Stimulated activated CD8-positive, alpha-beta memory T cell treated with anti-CD3 and anti-CD28 coated beads, Interleukin-15, amount 100 ng/mL, for 1 hour (primary cell): ENCODE measurements at places on chromosomes 7 and 10.

DNA sequence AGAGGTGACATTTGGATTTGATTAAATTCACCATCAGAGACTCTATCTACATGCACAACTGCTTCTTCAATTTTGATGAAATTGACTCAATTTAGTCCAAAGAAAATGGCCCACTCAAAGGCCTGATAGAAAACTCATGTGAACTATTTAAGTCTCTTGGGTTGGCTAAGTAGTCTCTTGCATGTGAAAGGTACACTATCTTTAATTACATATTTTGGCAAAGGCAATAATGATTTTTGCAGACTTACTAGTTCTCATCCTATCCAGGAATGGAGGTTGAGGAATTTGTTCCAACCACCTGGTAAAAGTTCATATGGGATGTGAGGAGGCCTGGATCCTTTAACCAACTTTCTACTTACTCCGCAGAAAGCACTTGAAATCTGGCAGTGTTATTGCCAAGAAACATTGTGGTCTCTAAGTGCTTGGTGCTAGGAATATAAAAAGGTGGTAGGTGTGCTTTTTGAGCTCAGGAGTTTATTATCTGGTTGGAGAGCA, 618.6 kb upstream of the MKI67 start:
- DNase-seq = no peak

GRCh38 chr10:45280113-45280760, 35.2 kb downstream of the OR13A1 start:
- no peak for DNase-seq

DNA sequence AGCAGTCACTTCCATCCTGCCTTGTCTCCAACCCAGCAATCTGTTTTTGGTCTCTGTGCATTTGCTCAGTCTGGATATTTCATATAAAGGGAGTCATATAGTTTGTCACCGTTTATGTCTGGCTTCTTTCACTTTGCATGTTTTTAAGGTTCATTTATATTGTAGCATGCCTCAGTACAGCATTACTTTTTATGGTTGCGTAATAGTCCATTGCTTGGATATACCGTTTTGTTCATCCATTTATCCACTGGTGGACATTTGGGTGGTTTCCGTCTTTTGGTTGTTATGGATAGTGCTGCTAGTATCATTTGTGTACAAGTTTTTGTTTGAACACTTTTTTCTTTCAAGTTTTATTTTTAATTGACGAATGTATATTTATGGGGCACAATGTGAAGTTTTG, 18.2 kb downstream of the TBC1D12 start:
- DNase-seq = no peak

- DNase-seq = no peak
Measured at GRCh38 chr10:5932345-5932744, 42.3 kb downstream of the FBH1 start.

GRCh38 chr7:151700586-151701165, 176.2 kb downstream of the PRKAG2 start:
- no peak for DNase-seq
